ENCODE measurements at places on chromosomes 1 and 21. TPM values are rescaled to one million over a fixed set of nuclear protein-coding genes. Genes with fewer than 3 reads are reported as not detected.

The ZYG11A gene
- total RNA-seq: 1.1 TPM

The USP24 gene
- 69.1 TPM for total RNA-seq

The KRTAP21-2 gene
- not detected for total RNA-seq

The SIPA1L2 gene
- 19.4 TPM for total RNA-seq

The EFNA3 gene
- 1.9 TPM for total RNA-seq

All from thoracic aorta endothelial cell (primary cell).